Globus pallidus (tissue), 1 donor: ENCODE measurements at places on chromosomes 2 and 18.

DNA sequence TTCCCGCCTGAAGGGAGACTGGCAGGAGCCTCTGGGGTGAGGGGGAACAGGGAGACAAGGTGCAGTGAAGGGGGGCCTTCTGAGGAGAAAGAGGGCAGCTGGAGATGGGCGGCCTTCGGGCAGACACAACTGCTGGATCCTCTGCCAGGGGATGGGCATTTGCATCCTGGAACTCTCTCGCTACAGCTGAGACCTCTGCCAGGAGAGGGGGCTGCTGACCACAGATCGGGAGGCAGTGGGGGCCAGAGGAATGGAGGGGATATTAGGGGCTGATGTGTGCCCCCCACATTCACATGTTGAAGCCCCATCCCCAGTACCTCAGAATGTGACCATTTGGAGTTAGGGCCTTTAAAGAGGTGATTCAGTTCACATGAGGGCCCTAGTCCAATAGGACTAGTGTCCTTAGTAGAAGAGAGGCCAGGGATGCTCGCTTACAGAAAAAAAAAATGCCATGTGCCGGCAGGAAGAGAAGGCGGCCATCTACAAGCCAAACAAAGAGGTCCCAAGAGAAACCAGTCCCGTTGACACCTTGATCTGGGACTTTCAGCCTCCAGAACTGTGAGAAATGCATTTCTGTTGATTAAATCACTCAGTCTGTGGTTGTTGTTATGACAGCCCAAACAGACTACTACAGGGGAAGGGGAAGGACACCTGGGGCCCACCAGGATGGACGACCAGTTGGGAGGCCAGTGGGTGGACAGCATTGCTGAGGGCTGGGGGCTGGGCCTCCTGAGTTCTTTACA lies 50.0 kb downstream of the TRABD2A start:
- no peak for DNase-seq

DNA sequence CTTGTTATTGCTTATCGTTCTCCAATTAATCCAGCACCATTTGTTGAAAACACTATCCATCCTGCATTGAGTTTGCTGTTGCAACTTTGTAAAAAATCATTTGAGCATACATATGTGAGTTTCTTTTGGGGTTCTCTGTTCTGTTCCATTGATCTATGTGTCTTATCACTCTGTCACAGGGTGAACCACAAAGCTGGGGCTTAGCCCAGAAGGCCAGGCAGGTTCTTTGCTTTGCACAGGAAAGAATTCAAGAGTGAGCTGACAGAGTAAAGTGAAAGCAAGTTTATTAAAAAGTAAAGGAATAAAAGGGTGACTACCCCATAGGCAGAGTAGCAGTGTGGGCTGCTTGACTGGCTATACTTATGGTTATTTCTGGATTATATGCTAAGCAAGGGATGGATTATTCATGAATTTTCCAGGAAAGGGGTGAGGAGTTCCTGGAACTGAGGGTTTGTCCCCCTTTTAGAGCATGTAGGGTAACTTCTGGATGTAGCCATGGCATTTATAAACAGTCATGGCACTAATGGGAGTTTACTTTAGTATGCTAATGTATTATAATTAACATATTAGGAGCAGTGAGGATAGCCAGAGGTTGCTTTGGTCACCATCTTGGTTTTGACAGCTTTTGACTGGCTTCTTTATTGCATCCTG lies 46.8 kb downstream of the RNF138 start:
- no peak for DNase-seq

DNA sequence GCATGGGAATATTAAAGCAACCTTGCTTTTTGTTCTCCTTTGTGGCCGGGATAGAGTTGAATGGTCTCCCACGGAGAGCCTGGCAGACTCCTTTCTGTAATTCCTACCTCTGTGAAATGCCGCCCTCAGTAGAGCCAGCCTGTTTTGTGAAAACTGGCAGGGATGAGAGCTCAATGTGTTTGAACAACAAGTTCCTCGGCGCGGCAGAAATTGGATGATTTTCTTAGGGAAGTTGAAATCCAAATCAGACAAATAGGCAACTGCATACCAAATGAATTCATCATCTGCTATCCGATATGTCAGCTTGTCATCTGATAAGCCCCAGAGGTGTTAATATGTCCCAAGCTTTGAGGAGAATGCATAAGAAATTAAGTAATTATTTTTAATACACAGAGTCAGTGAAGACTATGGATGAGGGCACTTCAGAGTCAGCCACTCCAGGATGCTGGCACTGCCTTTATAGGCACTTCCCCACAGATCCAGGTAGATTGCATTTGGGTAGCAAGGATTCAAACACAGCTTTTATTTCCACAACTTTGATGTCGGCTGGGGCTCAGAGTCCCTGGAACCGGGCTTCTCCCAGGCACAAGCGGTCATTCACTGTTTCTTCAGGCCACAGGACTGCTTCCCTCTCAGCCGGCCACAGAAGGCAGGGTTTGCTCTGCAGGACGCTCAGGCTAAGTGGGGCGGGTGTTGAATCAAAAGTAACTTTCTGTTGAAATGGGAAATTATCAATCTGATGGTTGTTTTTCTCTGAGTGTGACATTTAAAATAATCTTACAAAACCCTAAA lies 82.8 kb upstream of the REV1 start:
- DNase-seq = peak; percentile 31

- no peak for DNase-seq
Observed at GRCh38 chr2:39225567-39225966, 18.2 kb downstream of the CDKL4 start.

- DNase-seq = no peak
Observed at GRCh38 chr18:74976331-74976909, 232.5 kb downstream of the PTGR3 start.

GRCh38 chr2:215883799-215884198 lies 129.6 kb downstream of the MREG start:
- no peak for DNase-seq

DNA sequence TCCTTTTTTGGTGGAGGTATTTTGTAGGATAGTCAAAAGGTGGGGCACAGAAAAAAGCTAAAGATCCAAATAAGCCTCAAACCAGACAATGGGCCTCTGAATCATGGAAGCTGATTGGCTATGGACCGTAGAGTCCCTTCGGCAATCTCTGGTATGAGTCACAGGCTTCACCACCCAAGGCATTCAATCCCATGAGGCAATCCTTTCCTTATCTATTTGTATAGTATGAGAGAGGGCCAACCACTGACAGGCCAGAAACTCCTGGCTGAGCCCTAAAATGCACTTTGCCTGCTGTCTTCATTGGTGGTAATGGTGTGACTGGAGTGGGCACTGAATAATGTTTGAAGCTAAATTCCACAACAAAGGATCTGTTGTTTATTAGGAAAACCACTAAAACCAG lies 38.7 kb upstream of the MEX3C start:
- no peak for DNase-seq

- no peak for DNase-seq
Observed at GRCh38 chr2:8630676-8631464, 51.0 kb upstream of the ID2 start.

DNA sequence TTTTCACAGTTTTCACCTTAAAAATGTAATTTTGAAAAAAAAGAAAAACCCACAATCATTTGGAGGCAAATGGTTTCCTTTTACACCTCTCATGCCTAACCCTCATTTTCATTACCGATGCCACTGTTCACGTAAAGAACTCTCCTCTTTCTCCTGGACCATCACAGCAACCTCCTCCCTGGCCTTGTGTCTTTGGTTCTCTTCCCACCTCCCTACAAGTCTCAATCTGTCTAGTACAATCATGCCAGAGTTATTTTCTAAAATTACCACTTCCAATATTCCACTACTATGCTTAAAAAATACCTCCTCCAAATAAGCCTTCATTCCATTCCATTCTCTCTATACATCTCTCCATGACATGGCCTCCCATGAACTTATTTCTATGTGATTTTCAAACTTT lies 77.9 kb upstream of the RIT2 start:
- no peak for DNase-seq

- no peak for DNase-seq
Observed at GRCh38 chr18:41263956-41264355, 691.1 kb upstream of the PIK3C3 start.

DNA sequence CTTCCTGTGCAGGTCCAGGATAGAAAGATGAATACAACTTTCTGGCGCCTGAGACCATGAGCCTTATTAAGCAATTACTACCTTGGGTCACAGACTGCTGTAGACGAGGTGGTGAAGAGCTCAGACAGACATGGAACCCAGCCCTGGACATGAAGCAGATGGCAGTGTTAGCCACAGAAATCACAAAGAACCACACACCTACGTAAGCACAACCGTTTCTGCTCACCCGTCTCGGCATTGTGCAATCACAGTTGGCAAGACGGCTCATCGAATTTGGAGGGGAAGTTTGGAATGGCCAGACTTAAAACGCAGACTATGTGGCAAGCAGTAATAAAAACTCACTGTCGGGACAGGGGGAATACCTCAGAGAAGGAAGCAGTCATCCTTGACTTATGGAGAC lies 24.3 kb upstream of the ASPRV1 start:
- peak; percentile 28 for DNase-seq

GRCh38 chr18:45889419-45890064 lies 64.1 kb downstream of the SIGLEC15 start:
- no peak for DNase-seq

- DNase-seq = no peak
Observed at GRCh38 chr2:136505462-136505861, 259.9 kb upstream of the THSD7B start.
